Stimulated activated CD4-positive, alpha-beta T cell treated with anti-CD3 and anti-CD28 coated beads, TNF-alpha, amount 100 ng/mL, for 48 hours (primary cell): ENCODE measurements at places on chromosomes 11 and 22.

- DNase-seq = no peak
Observed at GRCh38 chr22:31173386-31174145, 13.6 kb downstream of the RNF185 start.

GRCh38 chr11:29183301-29183700 lies 833.5 kb downstream of the KCNA4 start:
- no peak for DNase-seq

- no peak for DNase-seq
Observed at GRCh38 chr11:107547961-107548360, 17.6 kb downstream of the ALKBH8 start.

- no peak for DNase-seq
Observed at GRCh38 chr11:78038697-78039313, 15.7 kb upstream of the KCTD14 start.

DNA sequence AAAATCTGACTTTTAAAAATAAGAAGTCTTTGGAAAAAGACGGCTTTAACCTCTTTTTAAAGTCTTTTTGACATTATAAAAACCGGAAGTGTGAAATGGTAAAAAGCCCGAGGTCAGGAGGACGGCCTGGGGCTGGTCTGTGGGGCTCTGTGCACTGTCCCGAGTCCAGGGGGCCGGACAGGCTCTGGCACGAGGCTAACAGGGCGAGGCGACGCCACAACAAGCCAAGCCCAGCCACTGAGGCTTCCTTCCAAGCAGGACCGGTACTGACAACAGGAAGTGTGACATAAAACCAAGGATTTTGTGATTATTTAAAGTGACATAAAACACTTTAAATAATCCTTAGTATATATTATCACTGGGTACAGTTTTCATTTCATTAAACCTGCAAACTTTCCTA lies 39.2 kb downstream of the BRD1 start:
- no peak for DNase-seq

DNA sequence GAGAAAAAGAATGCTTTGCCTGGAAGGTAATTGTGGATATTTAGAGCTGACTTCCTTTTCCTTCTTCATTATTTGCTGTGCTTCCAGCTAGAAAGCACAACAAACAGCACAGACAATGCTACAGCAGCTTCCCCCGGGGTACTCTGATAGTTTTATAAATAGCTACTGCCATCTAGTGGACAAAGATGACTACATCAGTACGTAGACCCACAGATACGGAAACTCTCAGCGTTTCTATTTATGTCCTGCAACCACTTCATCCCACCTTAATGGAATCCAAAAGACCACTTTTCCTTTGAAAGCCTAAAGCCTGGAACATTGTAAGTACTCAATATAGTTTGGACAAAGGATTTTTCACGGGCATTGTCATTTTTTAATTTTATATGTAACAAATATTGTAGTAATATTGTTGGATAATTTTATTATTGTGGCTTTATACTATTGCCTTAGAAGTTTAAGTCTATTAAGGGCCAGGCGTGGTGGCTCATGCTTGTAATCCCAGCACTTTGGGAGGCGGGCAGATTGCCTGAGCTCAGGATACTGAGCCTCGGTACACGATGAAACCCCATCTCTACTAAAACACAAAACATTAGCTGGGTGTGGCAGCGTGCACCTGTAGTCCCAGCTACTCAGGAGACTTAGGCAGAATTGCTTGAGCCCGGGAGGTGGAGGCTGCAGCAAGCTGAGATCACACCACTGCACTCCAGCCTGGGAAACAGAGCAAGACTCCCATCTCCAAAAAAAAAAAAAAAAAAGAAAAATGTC lies 7.5 kb downstream of the HSPA8 start:
- no peak for DNase-seq

GRCh38 chr11:97454988-97455387 lies 1065.2 kb downstream of the JRKL start:
- DNase-seq = no peak

DNA sequence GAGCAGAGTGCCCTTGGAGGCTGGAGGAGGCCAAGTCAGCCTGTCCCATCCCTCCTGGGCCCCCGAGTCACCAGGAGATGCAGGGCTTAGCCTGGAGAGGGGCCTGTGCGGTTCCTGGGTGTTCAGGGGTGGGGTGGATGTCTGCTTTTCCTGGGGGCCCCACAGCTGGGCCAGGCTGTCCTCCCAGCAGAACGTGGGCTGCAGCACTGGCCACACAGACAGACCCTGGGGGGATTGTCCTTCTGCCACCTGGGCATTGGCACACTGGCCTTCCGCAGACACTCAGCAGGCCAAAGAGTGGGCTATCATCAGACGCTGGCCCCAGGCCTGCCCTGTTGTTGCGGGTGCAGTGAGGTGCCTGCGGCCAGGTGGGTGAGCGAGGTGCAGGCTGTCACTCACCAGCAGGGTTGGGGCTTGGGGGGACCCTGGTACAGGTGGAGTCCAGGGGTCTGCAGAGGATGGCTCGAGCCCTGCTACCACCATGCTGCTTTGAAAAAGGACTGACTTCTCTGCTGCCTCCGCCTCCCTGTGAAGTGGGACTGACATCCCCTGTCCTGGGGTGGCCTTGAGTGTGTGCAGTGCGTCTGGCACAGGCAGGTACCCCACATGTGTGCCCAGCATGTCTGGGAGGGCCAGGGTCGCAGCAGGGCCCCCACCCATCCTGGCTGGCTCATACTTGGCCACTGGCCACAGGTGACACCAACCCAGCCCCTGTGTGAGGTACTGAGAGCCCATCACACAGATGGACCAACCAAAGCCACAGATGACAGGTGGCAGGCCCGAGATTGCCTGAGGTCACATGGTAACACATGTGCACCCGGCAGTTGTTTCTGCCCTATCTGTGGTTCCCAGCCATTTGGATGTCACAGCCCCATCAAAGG lies 39.0 kb upstream of the KCNQ1OT1 start:
- no peak for DNase-seq

GRCh38 chr11:18768978-18769377 lies 22.6 kb downstream of the PTPN5 start:
- no peak for DNase-seq

- DNase-seq = no peak
Observed at GRCh38 chr11:68038718-68039525, at the start of gene TCIRG1. TSS of gene TCIRG1 (plus strand) at chr11:68039025. CDS start at chr11:68041272, 2,247 bp downstream.
